ENCODE measurements at places on chromosomes 4 and X.
A peak's percentile ranks its signal among the peaks of the same experiment; 100 is the strongest.

- peak; percentile 2 for DNase-seq
These were observed 206.1 kb downstream of the SLC39A8 start for GRCh38 chr4:102139132-102139573.

DNA sequence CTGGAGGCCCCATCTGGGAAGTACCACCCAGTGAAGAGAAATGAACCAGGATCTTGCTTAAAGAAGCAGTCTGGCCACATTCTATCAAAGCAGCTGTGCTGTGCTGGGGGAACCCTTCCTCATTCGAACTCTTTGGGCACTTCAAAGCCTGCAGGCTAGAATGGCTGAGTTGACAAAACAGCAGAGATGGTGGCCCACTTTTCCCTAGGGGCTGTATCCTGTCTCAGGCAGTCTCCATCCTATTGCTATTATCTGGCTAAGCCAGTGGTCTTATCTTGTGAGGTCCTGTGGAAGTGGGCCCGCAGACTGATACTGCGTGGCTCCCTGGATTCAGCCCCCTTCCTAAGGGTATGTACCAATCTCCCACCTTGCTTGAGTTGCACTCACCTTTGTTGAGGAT is 114.3 kb downstream of the VSIG4 start:
- no peak for DNase-seq

DNA sequence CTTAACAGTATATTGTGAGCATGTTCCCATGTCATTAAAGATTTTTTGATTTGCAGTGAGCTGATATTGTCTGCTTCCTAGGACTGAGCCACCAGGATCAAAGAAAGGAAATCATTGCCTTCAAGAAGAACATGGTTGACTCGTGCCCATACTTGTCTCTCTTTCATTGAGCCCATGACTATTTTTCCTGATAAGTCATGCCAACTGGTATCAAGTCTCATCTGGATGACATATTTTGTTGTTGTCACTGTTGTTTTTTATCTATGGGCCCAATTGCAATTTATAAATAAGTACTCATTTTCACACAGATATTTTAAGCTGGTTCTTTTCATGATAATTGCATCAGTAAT is 10.2 kb upstream of the RHOH start:
- DNase-seq = no peak

GRCh38 chr4:26467724-26468123 is 22.6 kb downstream of the CCKAR start:
- DNase-seq = no peak

GRCh38 chr4:48141048-48141447 is 7.0 kb upstream of the TXK start:
- DNase-seq = peak; percentile 27

DNA sequence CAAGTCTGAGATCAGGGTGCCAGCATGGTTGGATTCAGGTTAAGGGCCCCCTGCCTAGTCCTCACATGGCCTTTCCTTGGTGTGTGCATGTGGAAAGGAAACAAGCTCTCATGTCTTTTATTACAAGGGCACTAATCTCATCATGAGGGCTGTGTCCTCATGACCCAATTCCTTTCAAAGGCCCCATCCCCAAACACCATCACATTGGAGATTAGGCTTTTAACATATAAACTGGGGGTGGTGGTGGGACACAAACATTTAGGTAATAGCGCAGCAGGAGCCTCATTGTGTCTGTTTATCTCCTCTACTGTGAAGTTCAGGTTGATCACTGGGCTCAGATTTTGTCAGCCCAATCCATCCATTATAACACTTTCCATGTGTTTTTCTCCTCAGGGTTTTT is 41.0 kb downstream of the BEX3 start:
- no peak for DNase-seq

DNA sequence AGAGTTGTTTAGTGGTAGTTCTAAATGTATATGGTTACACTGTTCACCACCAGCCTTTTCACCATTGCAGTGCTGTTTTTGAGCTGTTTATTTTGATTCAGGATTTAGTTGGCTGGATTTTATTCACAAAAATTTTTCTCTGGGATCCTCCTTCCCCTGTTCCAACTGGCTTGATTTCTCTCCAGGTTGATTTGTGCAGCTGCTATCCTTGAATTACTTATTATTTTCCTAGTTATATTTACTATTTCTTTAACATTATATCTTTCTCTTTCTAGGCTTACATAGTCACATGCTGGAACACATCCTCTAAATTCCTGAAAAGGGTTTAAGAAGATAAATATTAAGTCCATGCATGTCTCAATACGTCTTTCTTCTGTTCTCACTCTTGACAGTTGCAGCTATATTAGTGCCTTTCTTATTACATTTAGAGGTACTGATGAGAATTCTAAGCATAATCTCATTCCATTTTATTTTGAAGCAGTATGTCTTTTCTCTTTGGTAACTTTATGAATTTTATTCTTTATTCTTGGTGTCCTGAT is 82.2 kb downstream of the SUPT20HL2 start:
- DNase-seq = no peak

GRCh38 chr4:55159851-55160250 is 34.5 kb upstream of the KDR start:
- no peak for DNase-seq

GRCh38 chr4:20124317-20125026 is 127.2 kb upstream of the SLIT2 start:
- no peak for DNase-seq

GRCh38 chr4:180189666-180190065 is 2053.5 kb upstream of the TENM3 start:
- DNase-seq = no peak

Measured in globus pallidus (tissue), 1 donor.